Esophagus squamous epithelium (tissue), 5 donors: ENCODE measurements at places on chromosomes 4 and X.

GRCh38 chrX:150198776-150199175 lies 164.3 kb upstream of the MAMLD1 start:
- no peak for DNase-seq

DNA sequence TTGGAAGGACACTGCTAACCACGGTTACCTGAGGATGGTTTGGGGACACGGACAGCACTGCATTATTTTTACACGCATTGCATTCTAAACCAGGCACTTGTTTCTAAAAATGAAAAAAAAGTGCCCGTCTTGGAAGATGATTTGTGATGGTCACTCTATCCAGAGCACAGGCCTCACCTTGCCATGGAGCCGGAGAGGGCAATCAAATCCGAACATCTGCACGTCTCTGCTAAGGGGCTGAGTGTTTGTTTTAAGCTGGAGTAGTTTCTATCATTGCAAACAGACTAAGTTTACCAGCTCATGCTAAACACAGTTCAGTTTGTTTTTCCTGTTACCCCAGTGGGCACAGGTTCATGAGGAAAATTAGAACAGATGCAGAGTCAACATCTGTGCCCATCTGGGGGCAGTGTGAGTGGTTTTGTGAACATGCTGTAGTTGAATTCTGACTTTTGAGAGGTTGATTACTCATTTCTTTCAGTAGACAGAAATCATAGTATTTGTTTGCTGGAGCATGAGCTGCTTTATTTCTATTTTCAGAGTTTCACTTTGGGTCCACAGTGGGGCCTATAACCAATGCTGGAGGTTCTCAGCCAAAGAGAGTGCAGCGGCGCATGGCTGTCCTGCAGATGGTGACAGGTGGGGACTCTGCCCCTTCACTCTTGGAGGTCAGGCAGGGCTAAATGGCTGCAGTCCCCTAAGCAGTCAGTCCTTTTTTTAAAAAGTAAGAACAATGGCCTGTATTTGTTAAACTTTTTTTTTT lies 65.4 kb upstream of the ENPP6 start:
- no peak for DNase-seq

- DNase-seq = no peak
Observed at GRCh38 chrX:40773809-40774208, 38.5 kb upstream of the MED14 start.

DNA sequence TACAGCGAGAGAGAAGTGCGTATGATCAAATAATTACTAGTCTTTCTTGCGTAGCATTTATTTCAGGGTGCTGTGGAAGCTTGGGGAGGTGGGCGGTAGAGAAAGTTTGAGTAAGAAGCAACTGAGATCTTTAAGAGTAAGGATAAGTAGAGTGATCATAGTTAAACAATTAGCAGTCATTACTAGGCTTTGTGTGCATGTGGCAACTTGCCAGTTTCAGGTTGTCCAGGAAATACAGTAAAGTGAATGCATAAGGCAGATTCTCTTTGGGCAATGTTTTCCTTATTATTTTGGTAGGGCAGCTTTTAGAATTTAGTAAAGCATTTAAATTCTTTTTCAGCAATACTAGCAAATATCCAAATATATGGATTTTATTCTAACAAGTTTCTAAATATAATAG lies 57.0 kb downstream of the HPGDS start:
- DNase-seq = no peak

- DNase-seq = no peak
Observed at GRCh38 chr4:121801715-121802075, 572 bp downstream of the EXOSC9 start.

GRCh38 chr4:164027805-164028204 lies 533.3 kb downstream of the TMA16 start:
- no peak for DNase-seq

GRCh38 chr4:159269956-159270355 lies 167.1 kb downstream of the RAPGEF2 start:
- no peak for DNase-seq

DNA sequence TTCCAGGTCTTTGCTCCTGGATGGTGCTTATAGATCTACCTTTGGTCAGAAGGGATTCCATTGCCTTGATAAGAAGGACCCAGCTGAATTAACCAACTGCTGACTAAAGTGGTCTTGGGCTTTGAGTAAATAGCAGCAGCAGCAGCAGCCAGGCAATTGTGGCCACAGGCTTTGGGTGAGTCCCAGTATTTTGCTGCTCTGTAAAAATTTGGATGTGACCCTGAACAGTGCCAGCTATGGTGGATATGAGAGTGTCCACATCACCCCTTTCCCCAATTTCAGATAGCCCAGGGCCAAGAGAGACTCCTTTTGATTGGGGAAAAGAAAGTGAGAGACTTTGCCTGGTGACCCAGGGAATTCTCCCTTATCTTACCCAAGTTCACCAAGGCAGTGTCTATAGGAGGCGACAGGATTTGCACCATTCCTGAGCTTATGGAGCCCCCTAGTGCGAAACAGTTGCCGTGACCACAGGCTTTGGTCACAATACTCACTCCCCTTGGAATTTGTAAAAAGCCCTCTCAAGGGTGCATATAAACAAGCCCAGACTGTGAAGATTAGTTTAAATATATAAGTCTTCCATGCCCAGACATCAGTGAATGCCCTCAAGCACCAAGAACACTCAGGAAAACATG lies 518.0 kb downstream of the TMA16 start:
- no peak for DNase-seq

DNA sequence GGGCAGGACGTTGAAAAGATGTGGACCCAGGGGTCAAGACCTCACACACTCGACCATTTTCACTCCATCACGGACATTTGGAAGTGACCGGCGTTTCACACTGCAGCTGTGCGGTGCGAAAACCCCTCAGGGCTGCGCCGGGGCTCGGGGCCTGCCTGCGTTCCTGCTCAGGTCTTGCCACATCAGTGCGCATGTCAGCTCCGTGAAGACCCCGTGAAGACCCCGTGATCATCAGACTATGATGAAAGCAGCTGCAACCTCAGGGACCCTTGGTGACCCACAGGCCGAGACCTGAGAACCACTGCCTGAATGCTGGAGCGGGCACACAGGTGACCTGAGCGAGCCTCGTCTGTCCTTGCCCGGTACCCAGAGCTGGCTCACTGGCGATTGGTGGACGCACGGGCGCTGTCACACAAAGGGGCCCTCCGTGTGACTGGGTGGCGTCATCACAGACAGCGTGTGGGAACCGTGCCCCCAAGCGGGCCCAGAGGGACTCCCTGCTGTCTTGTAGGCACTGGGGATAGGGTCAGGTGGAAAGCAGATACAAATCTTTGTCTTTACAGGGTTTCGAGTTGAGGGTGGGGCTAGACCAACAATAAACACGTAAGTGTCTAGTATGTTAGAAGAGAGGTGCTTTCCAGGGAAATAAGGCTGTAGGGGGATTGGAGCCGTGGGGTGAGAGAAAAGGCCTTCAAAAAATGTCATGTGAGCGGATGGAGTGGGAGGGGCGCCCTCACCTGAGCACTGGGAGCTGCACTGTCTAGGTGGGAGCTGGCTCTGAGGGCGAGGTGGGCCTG lies 12.7 kb downstream of the MSANTD1 start:
- no peak for DNase-seq

GRCh38 chr4:141090473-141090872 lies 42.8 kb downstream of the RNF150 start:
- no peak for DNase-seq

GRCh38 chr4:24655326-24655725 lies 71.0 kb upstream of the DHX15 start:
- DNase-seq = no peak

- DNase-seq = no peak
Observed at GRCh38 chrX:40719731-40720130, 15.6 kb downstream of the MED14 start.

DNA sequence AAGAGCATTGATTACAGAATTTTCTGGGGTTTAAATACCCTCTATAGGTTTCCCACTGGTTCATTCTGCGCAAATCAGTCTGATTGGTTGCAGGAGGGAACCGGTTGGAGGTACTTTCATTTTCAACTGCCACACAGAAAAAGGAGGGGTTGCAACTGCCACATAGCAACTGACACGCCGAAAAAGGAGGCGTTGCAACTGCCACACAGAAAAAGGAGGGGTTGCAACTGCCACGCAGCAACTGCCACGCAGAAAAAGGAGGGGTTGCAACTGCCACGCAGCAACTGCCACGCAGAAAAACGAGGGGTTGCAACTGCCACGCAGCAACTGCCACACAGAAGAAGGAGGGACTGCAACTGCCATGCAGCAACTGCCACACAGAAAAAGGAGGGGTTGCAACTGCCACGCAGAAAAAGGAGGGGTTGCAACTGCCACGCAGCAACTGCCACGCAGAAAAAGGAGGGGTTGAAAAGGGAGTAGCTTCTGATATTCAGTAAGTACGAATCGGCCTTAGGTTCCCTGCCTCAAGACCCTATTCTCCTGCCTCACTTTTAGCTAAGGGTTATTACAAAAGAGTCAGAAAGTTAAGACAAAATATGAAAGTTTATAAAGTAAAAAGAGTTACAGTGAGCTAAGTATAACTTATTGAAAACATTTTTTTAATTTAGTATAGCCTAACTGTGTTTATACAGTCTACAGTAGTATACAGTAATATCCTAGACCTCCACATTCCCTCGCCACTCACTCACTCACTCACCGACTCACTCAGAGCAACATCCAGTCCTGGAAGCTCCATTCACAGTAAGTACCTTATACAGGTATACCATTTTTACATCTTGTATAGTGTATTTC lies 431.8 kb downstream of the KCTD8 start:
- no peak for DNase-seq

DNA sequence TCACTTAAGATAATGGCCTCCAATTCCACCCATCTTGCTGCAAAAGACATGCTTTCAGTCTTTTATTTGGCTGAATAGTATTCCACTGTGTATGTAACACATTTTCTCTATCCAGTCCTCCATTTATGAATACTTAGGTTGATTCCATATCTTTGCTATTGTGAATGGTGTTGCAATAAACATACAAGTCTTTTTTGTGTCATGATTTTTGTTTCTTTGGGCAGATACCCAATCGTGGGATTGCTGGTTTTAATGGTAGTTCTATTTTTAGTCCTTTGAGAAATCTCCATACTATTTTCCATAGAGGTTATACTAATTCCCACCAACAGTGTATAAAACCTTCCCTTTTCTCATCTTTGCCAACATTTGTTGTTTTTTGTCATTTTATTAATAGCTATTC lies 180.9 kb downstream of the SMIM20 start:
- DNase-seq = no peak
